ENCODE measurements at places on chromosomes 6 and 20.
A peak's percentile ranks its signal among the peaks of the same experiment; 100 is the strongest.

GRCh38 chr6:114886670-114887436, 544.0 kb upstream of the HS3ST5 start:
- DNase-seq: no peak

DNA sequence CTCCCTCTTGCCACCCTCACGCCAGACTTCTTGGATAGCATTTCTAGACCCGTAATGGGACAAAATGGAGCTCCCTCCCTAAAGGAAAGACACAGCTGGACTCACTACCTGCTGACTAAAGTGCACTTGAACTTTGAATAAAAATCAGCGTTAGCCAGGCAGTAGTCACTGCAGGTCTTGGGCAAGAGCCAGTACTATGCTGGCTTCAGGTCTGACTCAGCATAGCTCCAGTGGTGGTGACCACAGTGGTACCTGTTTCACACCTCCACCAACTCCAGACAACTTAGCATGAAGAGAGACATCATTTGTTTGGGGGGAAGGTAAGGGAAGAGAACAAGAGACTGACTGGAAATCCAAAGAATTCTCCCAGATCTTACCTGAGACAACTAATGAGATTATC, 906.8 kb downstream of the GRIK2 start:
- no peak for DNase-seq

- peak; percentile 21 for DNase-seq
These were observed 101.5 kb upstream of the BACH2 start for GRCh38 chr6:90397929-90398674.

DNA sequence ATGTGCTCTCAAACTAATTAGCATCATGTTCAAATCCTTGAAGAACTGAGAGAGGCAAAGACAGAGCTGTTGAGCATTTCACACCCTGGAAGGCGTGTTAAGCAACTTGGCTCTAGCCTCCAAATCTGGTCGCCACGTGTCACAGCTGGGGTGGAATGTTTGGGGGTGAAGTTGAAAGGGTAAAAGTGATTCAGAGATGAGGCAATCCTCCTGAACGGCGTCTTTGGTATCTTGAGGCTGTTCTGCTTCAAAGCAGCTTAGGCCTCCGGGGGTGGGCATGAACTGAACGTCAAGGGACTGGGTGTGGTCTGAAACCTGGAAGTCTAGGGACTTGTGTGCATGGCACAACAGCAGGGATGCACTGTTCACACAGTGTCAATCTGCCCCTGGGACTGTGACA, 62.3 kb downstream of the TRAM2 start:
- DNase-seq: no peak

- no peak for DNase-seq
These were observed 340.1 kb downstream of the BCKDHB start for GRCh38 chr6:80446454-80447045.

DNA sequence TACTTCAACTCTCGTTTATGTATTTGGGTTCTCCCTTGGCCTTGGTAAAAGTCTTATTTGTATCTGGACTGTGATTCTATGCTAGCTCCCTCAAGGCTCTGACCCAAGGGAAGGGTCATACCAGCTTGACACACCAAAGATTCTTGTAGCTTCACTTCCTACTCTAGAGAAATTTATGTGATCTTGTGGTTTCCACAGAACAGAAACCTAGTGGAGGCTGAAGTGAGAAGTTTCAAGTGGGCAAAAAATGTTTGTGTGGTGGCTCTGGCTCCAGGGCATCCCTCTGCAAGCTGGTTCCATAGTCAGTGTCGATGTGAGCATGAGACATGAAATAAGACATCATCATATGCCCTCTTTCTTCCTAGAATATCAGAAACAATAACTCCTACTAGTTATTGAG, 48.1 kb upstream of the TNFRSF21 start:
- DNase-seq: no peak

DNA sequence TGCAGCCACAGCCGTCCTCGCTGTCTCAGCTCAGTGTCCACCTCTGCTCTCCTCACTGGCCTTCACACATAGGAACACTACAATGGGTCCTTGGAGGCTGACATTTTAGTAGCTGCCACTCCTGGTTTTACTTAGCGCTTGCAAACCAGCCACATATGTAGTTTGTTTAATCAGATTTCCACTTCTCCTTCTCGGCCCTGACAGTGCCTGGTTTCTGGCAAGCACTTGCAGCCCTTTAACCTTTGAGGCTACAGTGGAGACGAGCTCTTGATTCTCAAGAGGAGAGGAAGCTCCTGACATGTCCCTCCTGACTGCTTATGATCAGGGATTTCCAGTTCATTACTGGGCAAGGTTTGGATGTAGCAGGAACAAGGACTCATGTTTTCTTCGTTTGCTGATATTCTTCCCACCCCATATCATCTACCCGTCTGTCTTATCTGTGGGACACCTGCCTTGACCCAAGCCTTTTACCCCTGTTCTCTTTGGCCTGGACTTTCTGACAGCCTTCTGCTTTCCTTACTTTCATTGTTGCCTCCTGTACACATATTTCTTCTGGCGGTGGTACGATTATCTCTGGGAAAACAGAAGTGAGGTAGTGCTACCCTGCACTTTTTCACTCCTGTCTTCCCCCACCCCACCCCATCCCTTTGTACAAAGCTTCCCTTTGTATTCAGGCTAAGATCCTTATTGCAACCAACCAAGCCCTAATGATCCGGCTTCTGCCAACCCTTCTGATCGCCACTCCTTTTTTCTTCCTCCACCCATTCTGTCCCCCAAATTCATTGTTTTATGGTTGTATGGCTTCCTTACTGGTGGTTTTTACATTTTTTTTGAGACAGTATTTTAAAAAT, 31.2 kb downstream of the CEP43 start:
- no peak for DNase-seq

GRCh38 chr6:154933181-154933827, 61.8 kb upstream of the TIAM2 start:
- no peak for DNase-seq

DNA sequence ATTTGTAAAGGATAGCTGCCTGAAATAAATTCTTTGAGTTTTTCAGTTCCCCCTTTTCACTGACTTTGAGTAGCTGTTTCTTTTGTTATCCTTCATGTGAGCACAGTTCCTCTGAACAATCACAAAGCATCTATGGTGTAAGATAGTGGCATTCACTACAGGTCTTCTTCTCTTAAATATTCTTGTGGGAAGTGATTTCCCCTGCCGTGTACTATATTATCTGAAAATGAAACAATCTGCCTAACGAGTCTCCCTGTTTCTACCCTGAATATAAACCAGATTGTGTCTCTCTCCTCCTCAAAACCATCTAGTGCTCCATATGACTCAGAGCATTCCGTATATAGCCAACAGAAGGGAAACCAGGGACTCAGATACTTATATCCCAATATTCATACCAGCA, 380.1 kb upstream of the SOX4 start:
- no peak for DNase-seq

DNA sequence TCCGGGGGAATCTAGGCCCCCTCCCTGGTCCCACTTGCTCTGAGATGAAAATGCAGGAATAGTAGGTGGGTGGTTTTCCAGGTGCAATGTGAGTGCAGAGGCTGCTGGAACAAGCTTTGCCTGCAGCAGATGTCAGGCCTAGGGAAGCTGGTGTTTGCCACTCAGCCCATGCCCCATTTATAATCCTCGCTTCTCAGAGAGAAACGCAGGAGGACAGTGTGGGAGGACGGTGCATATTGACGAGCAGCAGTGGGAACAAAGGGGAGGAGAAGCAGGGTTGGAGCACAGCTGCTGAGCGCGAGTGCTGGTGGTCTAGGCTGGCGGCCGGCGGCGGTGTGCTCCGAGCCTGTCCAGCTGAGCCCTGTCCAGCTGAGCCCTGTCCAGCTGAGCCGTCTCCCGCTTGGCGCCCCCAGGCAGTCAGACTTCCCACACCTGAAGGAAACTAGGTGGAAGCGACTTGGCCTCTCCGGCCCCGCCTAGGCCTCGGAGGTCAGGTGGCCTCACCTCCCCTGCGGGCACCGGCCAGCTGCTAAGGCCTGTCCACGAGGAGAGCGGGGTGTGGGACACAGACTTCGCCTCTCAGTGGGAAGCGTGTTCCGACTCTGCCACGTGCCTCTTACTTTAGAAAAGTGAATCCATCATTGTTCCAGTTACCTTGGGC, 49.7 kb upstream of the FRMD1 start:
- no peak for DNase-seq

- no peak for DNase-seq
These were observed 54.0 kb upstream of the AKIRIN2 start for GRCh38 chr6:87755708-87756671.

GRCh38 chr6:162497389-162497788, 230.2 kb downstream of the PRKN start:
- no peak for DNase-seq

DNA sequence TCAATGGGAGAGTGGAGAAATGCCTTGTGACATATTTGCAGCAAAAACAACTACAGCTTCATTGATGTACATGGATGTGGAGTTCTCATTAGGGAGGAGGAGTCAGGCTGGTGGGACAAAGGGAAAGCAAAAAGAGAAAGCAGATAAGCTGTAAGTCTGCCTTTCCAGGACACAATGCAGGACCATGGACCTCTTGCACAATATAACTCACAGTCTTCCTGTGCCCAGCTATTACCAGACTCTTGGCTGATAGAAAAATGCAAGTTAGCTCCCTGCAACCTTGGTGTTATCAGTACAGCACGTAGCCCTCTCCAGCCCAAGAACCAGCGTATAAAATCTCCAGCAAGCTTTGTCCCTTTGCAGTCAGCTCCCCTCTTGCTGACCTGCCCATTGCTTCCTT, 232.3 kb downstream of the NFATC2 start:
- no peak for DNase-seq

- no peak for DNase-seq
These were observed 345 bp upstream of the CST5 start for GRCh38 chr20:23879811-23880374.

DNA sequence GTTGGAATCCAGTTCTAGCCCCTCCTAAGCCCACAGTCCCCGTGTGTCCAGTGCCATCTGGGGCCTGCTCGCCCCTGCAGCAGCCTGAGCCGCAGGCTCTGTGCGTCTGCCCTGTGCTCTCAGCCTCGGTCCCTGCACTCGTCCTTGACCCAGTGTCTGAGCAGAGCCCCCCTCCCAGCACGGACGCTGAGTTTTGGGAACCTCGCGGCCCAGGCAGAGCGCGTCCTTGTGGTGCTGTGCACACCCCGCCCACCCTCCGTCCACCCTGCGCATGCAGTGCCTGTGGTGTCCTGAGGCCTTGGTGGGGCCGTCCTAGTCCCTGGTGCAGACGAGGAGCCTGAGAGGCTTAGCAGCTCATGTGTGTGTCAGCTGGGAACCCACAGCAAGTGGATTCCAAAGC, 31.6 kb downstream of the OSBPL2 start:
- DNase-seq: no peak

- DNase-seq: peak; percentile 32
These were observed 32.6 kb upstream of the PHACTR3 start for GRCh38 chr20:59571551-59572314.

DNA sequence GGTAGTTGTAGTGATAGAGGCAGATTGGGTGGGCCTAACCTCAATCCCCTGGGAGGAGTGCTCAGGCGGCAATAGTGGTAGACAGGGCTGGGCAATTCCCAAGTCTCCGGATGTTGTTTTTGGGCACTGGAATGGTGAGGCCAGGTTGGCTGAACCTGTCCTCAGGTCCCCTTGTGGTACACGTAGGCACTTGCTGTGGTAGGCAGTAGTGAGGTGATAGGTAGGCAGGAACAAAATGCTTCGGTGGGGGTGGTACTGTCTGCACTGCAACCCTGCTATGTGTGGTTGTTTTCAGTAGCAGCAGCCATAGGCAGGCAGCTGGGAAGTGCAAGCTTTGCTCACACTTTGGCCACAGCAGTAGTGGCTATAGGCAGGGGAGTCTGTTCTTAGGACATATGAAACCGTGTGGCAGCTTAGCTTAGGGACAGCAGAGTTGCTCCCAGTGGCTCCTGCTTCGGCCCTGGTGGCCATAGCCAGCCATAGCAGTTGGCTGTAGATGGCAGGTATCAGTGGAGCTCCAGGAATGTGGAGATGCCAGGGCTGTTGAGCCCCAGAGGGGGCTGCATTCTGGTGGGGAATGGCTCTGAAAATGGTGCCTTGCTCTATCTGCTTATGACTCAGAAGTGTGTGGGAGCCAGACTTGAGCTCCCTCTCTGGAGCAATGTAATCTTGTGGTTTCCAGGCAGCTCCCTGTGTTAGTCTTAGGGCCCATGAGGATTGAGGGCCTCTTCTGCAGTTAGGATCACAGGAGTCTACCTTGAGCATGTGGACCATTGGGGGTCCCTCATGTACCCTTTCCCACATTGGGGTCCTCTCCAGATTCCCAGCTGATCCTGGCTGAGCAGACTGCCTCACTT, 241.8 kb upstream of the BMP2 start:
- no peak for DNase-seq

- DNase-seq: no peak
These were observed 77.6 kb downstream of the RIN2 start for GRCh38 chr20:19835533-19836222.

DNA sequence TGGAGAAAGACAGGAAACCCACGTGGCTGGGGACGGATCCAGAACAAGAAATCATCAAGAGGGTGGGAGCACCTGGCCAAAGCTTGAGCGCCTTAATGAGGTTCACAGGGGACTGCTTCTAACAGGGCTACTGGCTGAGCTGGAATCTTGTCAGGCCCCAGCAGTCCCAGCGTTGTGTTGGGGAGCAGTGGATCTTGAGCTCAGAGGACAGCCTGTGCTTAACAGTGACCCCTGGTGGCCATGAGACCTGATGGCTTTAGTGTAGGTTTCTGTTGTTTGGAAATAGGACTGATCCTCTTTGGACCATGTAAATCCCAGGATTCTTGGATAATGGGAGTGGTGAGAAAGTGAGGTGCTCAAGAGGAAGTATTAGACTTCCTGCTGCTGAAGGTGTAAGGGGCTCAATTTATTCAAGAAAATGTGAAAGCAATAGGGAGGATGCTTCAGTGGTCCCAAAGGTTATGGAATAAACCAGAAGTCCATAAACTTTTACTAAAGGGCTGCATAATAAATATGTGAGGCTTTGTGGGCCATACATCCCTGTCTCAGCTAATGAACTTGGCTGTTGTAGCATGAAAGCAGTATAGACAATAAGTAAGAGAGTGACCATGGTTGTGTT, 216.2 kb downstream of the NFATC2 start:
- DNase-seq: peak; percentile 10

GRCh38 chr6:43973357-43973756, 153.9 kb downstream of the MRPL14 start:
- DNase-seq: no peak

GRCh38 chr6:152296648-152297376, 340.4 kb downstream of the SYNE1 start:
- DNase-seq: no peak

GRCh38 chr6:6220718-6221117, 99.7 kb downstream of the F13A1 start:
- no peak for DNase-seq

DNA sequence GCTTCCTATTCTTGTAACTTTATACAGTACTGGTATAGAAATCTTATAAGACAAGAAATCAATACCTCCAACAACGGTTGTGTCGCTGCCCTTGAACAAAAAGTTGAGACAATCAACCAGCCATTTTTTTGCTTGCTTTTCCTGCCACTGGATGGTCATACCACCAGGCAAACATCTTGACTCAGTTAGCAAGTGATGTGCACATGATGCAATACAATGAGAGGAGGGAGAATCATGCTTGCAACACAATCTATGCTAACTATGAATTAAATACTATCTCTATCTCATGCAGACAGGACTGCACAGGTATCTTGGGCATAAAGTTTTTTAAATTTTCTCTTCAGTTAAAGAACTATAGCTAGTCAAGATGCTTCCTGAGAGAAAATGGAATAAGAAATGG, 877.7 kb upstream of the CITED2 start:
- no peak for DNase-seq

Measured in stimulated activated naive CD4-positive, alpha-beta T cell (primary cell).